ENCODE measurements at places on chromosomes 4 and X.

- DNase-seq: no peak
Observed at GRCh38 chrX:17009856-17010625, 63.6 kb downstream of the REPS2 start.

GRCh38 chr4:5128569-5128968, 77.3 kb downstream of the STK32B start:
- no peak for DNase-seq

DNA sequence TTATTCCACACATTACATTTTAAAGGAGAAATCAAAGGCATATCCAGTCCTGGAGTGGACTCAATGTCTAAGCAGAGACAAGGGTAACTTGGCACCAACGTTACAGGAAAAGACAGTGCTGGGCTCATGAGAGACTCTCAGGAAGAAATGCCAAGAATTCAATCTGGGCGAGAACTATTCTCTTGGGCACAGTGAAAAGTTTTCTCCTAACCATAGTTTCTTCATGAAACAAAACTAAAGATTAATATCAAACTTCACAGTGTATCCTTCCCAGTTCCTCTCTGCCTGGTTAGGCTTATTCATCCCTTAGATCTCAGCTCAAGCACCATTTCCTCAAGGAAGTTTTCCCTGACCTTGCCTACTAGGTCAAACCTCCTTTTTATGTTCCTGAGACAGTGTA, 109.4 kb upstream of the TLL1 start:
- no peak for DNase-seq

DNA sequence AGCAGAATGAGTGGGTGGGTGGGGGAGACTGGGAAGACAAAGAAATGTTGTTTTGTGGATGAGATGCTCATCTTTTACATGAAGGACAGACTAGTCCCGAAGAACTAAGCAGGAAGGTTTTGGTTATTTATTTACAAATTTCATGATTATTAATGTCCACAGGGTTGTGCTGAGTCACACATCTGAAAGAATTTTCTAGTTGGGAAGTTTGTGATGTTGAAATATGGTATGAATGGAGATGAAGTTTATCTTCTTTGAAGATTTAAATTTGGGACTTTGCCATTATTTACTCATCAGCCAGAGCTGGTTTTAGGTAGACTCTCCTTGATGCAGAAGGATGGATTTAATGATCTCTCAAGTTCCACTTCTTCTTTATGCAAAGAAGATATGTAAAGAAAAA, 75.5 kb downstream of the MOSPD2 start:
- no peak for DNase-seq

GRCh38 chr4:145044341-145044740, 53.7 kb downstream of the ANAPC10 start:
- no peak for DNase-seq

DNA sequence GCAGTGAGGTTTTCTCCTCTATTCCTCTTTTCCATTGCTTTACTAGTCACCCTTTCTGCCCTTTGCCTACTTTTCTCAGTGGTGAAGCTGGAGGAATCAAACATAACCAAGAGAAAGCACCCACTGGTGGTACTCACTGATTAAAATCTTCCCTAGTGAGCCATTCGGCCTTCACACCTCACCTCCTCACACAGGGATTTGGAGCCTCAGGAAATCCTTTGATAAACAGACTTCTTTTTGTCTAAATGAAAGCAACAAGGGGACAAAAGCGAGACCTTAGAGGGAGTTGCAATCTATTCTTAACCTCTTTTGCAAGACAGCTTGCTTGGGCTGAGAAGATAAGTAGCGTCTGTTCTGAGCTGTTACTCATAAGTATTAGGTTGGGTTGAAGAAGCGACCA, 572.6 kb downstream of the ZNF674 start:
- DNase-seq: no peak

All from activated CD8-positive, alpha-beta T cell treated with anti-CD3 and anti-CD28 coated beads for 36 hours (primary cell).